CD4-positive, CD25-positive, alpha-beta regulatory T cell (primary cell): ENCODE measurements at places on chromosomes 7 and 10. TPM values are rescaled to one million over a fixed set of nuclear protein-coding genes. Genes with fewer than 3 reads are reported as not detected.

CPEB3 gene
- total RNA-seq, result 4.4 TPM

GRCh38 chr7:20064181-20064970, 152.8 kb downstream of the MACC1 start:
- DNase-seq, result no peak

- no peak for DNase-seq
Observed at GRCh38 chr7:46054272-46054671, 133.2 kb upstream of the IGFBP3 start.

PTPRN2 gene
- total RNA-seq, result 1.6 TPM

GRCh38 chr10:15344876-15345285, 26.2 kb downstream of the FAM171A1 start:
- DNase-seq, result no peak
